NK-92 treated with Interleukin-12 subunit alpha and Interleukin-12 subunit beta, amount 100 ng/mL, for 24 hours (cell line): ENCODE measurements at places on chromosomes 11 and 22.
A peak's percentile ranks its signal among the peaks of the same experiment; 100 is the strongest.

- DNase-seq, result no peak
Observed at GRCh38 chr22:35032571-35032970, 33.4 kb upstream of the ISX start.

DNA sequence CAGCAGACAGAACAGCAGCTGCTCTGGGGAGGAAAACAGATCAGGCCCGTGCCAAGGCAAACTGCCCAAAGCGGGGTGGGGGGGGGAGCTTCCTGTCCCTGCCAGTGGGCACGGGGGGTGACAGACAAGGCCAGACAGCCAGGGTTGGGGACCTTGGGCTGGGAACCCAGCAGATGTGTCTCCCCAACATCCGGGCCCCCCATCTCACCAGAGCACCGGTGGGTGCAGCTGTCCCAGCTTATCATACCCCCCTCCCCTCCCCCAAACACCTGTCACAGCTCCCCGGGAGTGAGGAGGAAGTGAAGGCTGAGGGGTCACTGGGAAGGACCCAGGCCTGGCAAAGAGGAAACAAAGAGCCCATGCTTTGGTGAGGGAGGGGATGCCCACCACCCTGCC is 1.3 kb downstream of the PPP1R14B start:
- no peak for DNase-seq

DNA sequence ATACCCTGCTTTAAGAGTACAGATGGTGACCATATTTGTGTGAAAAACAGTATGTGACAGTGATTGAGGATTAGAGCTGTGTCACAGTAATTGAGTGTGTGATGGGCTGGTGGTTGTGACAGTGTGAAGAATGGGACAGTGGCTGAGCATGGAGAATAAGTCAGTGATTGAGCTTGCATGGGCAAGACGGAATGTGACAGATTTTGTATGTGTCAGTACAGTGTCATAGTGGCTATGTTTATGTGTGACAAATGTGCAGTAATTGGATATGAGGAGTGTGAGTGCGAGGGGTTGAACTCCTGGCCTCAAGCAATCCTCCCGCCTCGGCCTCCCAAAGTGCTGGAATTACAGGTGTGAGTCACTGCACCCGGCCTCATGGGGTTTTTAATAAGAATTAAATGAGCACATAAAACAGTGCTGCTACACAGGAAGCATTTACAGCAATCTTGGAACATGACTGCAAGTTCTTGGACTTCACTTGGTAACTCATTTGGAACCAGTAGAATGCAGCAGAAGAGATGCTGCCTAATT is 583 bp upstream of the RRAS2 start:
- no peak for DNase-seq

DNA sequence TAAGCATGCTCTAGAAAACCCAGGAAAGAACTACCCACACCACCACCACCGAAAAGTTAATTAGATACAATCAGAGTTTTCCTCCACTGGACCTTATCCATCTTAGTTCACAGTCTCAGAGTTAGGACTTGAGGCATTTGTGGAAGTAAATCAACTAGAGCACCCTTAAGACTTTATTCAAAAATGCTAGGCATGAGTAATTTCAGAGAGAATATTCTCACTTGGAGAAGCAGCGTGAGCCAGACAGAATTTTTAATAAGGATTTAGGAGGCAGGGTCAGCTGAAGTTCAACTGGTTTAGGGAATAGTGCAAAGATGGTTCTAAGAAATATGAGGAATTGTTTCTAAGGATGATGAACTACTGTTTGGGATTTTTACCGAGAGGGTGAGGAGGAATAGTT is 1.2 kb upstream of the OLFML1 start:
- no peak for DNase-seq

GRCh38 chr11:3003396-3004231 is 11.5 kb upstream of the NAP1L4 start:
- DNase-seq, result no peak

- DNase-seq, result no peak
Observed at GRCh38 chr22:44703255-44703870, 1.4 kb downstream of the PRR5 start.

DNA sequence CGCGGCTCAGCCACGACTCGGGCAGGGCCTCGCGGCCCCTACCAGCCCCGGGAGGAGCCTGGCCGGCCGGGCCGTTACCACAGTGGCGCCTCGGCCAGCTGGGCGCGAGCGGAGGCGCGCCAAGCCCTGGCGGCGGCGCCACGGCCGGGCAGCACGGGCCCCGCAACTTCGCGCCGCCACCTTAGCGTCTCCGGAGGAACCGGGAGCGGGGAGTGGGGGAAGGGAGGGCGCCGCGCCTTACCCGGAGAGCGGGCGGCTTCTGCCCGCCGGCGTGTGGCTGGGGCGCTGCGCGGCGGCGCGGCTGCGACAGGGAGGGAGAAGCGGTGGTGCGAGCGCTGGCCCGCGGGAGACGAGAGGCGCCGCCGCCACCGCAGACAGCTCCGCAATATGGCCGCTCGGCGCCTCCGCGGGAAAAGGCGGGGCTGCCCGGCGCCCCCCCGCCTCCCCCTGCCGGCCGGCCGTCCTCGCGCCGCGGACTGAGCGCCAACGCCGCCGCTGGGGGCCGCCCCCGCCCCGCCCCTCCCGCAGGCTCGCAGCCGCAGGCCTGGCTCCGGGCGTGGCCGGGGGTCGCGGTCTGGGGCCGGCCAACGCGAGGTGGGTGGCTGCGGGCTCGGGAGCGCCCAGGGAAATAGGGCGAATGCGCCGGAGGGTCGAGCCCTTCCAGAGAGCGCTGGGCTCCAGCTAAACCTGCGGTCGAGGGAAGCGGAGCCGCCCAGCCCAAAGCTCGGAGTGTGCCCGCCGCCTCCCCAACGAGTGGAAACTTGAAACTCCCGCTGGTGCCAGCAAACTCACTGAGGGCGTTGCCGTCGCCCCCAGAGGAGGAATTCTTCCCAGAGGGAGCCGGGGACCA is at the start of gene RDX:
Gene RDX (minus strand): TSS at position 389 of the 850 bp plus-strand sequence. CDS start 16,922 bp downstream, outside the sequence.
- peak; percentile 34 for DNase-seq

GRCh38 chr11:65662247-65662798 is 393 bp downstream of the RELA start:
- DNase-seq, result no peak

GRCh38 chr11:774873-775592 is 2.3 kb downstream of the GATD1 start:
- DNase-seq, result no peak

- DNase-seq, result no peak
Observed at GRCh38 chr11:46293641-46294103, 16.2 kb downstream of the CREB3L1 start.

DNA sequence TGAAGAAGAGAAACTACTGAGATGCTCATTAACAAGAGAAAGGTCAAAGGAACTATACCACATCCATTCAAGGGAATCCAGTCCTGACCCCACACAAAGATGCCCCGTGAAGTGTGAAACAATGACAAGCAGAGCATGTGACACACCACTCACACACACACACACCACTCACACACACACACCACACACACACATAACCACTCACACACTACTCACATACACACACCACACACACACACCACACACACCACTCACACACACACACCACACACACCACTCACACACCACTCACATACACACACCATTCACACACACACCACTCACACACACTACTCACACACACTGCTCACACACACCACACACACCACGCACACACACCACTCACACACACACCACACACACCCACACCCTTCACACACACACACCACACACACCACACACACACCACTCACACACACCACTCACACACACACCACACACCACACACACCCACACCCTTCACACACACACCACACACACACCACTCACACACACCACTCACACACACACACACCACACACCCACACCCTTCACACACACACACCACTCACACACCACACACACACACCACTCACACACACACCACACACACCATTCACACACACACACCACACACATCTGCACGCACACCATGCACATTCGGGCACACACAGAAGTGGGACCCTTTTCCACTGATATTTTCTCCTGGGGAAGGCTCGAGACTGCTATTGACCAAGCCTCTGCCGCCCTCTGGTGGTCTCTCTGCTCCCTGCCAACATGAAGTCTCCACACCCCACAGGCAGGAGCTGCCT is 32.0 kb upstream of the COMT start:
- DNase-seq, result peak; percentile 29

DNA sequence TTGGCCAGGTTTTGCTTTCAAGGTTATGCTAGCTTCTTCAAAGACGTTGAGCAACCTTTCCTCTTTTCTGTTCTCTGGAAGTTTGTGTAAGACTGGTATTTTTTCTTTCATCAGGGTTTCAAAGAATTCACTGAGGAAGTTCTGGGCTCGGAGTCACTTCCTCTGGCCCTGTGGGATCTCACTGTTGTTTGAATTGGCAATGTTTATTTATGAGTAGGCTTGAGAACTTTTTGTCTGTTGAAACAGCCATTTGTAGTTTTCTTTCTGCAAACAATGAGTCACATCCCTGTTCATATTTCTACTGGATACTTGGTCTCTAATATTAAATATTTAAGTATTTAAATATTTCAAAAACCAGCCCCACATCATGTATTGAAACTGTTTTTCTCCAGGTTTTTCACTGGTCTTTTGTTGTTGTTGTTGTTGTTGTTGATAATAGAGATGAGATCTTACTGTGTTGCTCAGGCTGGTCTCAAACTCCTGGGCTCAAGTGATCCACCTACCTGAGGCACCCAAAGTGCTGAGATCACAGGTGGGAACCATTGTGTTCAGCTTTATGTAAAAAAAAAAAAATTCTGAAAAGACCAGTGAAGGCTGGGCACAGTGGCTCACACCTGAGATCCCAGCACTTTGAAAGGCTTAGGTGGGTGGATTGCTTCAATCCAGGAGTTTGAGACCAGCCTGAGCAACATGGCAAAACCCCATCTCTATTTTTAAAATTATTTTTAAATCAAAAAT is 26.9 kb downstream of the SUSD2 start:
- no peak for DNase-seq

DNA sequence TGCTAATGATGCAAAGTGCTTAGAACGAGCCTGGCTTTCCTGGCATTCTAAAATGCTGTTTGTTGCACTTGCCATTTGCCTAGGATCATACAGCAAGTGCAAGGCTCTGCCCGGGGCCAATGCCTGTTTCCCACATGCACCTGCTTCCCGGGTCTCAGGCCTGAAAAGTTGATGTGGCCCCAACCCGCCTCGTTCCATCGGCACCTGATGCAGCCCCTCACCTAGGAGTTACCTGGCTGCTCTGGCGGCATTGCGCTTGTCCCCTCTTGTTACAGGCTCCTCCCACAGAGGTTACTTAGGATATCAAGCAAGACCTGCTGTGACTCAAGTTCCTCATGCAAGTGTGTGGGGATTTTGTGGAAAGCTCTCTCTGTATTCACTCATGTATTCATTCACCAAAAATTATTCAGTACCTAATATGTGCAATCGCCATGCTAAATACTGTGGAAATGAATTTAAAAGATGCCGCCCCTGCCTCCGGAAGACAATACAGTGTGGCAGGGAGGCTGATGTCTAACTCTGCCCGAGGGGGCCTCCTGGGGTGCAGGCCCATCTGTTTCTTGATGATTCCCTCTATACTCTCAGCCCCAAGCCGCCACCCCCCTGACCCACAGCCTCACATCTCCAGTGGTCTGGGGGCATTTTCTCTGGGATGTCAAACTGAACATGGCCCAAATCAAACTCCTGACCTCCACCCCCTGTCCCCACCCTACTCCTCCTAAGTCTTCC is 184.5 kb downstream of the EFCAB6 start:
- DNase-seq, result no peak

DNA sequence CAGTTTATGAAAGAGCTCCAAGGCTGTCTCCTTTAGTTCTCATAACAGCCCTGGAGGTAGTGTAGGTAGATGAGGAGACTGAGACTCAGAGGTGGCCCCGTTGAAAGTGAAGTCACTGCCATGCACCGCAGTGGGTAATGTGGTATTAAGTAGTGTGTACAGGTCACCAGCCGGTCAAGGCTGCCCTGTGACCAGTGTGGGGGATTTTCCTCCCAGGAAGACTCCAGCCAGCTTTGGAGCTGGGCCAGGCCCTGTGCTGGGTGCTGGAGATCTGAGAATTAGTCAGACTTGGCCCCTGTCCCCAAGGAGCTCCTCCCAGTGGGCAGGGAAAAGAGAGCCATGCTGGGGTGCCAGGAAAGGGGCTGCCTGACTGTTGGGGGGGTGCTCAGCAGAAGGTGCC is 5.3 kb downstream of the OMP start:
- DNase-seq, result no peak

- peak; percentile 46 for DNase-seq
Observed at GRCh38 chr11:9574622-9575259, 1.3 kb downstream of the WEE1 start.

DNA sequence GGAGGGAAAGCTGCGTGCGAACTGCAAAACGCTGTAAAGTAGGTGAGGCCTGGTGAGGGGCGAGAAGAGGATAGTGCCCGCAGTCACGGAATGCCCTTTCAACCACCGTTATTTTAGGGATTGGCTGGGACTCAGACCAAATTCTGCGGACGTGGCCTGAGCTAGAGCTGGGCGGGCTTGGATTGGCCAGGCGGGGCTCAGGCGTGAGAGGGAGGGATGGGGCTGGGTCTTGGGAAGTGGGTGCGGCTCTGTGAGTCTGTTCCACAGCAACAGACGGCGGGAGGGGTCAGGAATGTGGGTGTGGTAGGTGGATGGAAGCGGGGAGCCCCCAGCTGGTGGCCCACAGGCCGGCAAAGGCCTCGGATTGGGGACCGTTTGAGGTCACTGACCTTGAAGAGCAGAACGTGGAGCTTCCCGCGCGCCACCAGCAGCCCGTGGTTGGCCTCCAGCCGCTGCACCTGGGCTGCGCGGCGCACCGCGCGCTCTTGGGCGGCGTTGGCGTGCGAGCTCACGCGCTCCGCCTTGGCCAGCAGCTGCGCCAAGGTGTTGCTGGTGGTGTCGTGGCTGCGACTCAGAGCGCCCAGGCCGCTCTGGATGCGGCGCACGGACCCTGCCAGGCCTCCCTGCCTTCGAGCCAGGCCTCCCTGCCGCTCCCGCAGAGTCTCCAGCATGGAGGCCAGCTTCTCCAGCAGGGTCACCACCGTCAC is 444 bp downstream of the CAVIN3 start:
- DNase-seq, result no peak

- DNase-seq, result no peak
Observed at GRCh38 chr11:118627566-118627965, 20.2 kb downstream of the PHLDB1 start.

GRCh38 chr11:103453126-103453525 is 343.9 kb downstream of the DYNC2H1 start:
- no peak for DNase-seq
